Chondrocyte (in vitro differentiated cells): ENCODE measurements at places on chromosomes 2 and 18. TPM values are rescaled to one million over a fixed set of nuclear protein-coding genes. Genes with fewer than 3 reads are reported as not detected.

KIAA1328 gene
- total RNA-seq = 6.3 to 10.4 TPM (median 6.3 TPM) in 3 replicates

FAM237A gene
- total RNA-seq = not detected in 3 replicates

SERPINB7 gene
- total RNA-seq = not detected in 3 replicates

DPP4 gene
- total RNA-seq = 0.42 to 0.60 TPM in 2 of 3 replicates, not detected in the other

ELOA2 gene
- not detected in 3 replicates for total RNA-seq

PTPRN gene
- 0.67 to 0.87 TPM (median 0.80 TPM) in 3 replicates for total RNA-seq

POTEC gene
- not detected in 3 replicates for total RNA-seq

RPRD1A gene
- 35.5 to 45.2 TPM (median 39.8 TPM) in 3 replicates for total RNA-seq

CCDC150 gene
- 3.1 to 6.0 TPM (median 3.6 TPM) in 3 replicates for total RNA-seq

CYS1 gene
- 4.9 to 7.0 TPM (median 5.4 TPM) in 3 replicates for total RNA-seq

ABCG8 gene
- total RNA-seq = not detected in 3 replicates

PSMA8 gene
- total RNA-seq = not detected in 3 replicates

FOXD4L1 gene
- 0.44 TPM in 1 of 3 replicates, not detected in the others for total RNA-seq

TACR1 gene
- total RNA-seq = not detected in 3 replicates

CD207 gene
- not detected in 3 replicates for total RNA-seq

SDC1 gene
- total RNA-seq = 11.4 to 13.2 TPM (median 12.6 TPM) in 3 replicates

MAP3K19 gene
- not detected in 3 replicates for total RNA-seq

GLI2 gene
- 31.1 to 37.0 TPM (median 36.0 TPM) in 3 replicates for total RNA-seq

CHMP3 gene
- 106 to 111 TPM (median 109 TPM) in 3 replicates for total RNA-seq

DSG1 gene
- not detected in 3 replicates for total RNA-seq

TM4SF20 gene
- not detected in 3 replicates for total RNA-seq

NGEF gene
- total RNA-seq = 0.10 to 0.46 TPM in 2 of 3 replicates, not detected in the other

SERPINB13 gene
- total RNA-seq = not detected in 3 replicates

COL4A4 gene
- total RNA-seq = 6.3 to 18.4 TPM (median 7.3 TPM) in 3 replicates
